ENCODE measurements at places on chromosomes 2 and 18.
A peak's percentile ranks its signal among the peaks of the same experiment; 100 is the strongest.

DNA sequence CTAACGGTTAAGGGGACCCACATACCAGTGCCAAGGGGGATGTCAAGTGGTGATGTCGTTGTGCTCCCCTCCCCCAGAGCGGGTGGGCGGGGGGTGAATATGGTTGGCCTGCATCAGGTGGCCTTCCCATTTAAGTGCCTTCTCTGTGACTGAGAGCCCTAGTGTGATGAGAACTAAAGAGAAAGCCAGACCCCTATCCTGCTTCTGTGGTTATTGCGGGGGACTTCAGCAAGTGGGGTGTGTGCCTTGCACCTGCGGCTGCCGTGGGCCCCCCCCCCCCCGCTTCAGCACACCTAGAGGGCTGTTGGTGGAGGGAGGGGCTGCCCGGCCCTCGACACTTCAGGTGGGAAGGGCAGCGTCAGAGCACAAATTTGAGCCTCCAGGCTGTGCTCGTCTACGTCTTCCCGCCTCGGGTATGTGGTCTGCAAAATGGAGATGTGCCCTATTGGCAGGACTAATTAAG lies 6.1 kb downstream of the CTDSP1 start:
- DNase-seq: peak; percentile 14

DNA sequence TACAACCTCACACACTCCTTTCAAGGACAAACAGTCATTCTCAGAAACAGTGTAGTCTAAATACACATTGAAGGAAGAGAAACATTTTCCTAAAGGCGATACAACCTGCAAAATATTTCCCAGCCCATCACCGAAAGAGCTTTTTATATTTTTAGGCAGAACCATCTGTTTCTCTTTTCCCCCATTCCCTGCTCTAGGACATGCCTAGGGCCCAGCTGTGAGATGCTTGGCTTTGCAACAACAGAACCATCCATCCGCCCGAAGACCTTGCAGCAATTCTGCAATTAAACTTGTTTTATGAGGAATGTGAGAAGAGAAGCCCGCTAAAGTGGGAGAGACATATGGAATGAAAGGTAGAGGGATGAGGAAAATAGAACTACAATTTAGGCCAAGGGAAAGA lies 105.6 kb upstream of the RFX8 start:
- no peak for DNase-seq

DNA sequence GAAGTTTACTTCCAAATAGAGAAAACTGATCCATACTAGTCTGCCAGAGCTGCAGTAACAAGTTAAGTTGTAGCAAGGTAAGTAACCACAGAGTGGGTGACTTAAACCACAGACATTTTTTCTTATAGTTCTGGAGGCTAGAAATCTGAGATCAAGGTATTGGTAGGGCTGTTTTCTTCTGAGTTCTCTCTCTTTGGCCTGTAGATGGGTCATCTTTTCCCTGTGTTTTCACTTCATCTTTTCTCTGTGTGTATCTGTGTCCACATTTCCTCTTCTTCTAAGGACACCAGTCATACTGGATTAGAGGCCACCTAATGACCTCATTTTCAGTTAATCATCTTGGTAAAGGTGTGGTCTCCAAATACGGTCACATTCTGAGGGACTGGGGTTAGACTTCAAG lies 142.9 kb upstream of the MEX3C start:
- DNase-seq: no peak

DNA sequence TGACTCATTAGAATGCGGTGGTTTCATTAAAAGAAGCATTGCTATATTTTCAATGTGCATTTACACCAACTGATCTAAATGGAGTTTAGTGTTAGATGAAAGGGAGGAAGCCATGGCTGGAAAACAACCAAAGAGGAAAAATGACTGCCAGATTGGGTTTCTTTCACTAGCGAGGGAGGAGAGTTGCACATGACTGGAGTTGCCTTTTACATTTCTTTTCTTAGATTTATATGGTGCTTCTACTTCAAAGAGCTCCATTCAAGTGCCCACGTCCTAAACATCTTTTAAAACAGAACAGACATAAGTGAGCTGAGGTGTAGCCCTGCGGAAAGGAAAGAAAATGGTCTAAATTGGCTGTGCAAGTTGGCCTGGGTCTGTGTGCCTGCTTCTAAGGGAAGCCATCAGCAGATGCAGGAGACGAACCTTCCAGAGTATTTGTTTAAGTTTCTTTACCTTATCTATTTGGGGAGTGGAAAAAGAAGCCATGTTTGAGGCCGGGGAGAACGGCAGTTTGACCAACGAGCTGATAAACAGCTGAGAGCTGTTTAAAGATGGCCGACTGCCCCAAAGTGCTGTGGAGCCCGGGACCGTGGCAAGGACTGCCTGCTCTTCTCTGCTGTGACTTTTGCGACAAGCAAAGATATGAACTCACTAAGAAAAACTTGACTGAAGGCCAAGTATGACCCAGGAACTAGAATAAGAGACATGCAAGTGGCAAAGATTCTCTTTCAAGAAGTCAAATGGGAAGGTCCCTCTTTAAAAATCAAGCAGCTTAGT lies 327.0 kb downstream of the ZNF516 start:
- DNase-seq: no peak

DNA sequence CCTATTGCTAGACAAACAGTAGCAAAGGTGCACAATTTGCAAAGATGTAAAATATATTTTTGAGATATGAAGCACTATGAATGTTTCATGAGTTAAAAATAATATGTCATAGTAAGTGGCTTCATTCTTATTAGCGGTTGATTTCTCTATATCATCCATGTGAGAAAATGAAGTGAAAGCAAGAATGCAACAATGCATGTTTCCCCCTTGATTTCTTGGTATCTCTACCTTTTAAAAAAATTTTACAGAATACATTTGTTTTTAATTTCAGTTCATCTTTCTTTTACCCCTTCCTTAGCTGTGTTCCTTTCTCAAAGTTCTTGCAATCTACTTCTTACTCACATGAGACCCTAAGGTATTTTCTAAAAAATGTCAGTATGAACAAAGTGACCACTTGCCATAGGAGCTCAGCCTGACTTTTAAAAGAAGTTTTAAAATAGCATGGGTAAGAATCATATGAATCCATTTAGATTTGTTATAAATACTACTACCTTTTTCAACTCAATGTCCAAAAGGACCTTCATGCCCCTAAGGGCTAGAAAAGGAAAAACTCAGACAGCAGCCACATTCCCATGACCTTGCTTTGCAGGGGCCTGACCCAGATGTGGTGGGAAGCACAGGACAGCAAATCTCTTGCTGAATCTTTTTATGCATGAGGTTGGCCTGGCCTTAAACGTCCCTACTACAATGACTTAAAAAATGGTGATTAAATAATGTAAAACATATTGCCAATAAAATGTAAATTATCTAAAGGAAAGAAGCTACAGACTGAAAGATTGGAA lies 14.8 kb upstream of the SLC38A11 start:
- DNase-seq: no peak

GRCh38 chr2:160407393-160408172 lies 86.0 kb downstream of the RBMS1 start:
- DNase-seq: peak; percentile 61

DNA sequence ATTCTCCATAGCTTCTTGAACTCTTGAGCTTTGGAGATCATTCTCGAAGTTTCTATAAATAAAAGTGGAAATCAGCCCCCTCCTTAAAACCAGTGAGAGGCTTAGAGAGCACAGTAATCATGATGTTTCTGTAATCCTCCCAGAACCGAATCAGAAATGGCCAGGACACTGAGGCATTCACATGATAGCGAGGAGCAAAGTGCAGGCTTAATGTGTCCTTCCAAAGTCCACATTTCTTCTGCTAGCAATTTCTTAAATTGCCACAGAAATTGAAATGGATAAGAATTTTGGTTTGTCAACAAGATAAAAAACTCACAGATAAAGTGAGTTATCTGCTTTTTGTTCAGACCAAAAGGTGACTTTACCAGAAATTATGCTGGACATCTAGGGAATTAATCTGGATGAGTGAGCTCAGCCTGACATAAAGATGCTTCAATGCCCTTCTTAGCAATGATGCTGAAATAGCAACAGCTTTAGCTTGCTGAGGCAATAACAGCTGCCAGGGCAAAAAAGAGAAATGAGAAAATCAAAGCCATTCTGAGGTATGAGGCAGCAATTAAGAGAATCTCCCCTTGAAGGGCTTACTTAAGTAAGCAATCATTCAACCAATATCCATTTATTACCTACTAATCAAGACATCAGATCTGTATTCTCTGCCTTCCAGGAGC lies 82.4 kb upstream of the PHLPP1 start:
- no peak for DNase-seq

DNA sequence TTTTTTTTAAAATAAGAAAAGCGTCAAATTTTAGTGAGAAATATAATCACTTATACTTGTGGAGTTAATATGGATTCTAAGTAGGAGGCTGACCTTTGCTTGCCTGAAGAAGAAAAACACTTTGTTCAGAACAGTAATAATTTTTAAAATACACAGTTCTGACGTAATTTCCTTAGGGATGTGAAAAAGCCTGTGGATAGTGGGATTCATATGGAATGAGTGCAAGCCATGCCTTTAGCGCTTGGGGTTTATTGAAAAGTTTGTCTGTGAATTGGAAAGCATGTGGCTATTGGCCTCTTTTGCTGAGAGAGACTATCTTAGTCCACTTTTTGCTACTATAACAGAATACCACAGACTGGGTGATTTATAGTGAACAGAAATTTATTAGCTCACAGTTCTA lies 151.3 kb downstream of the CCDC85A start:
- no peak for DNase-seq

GRCh38 chr2:69733342-69734034 lies 8.4 kb upstream of the ANXA4 start:
- no peak for DNase-seq

DNA sequence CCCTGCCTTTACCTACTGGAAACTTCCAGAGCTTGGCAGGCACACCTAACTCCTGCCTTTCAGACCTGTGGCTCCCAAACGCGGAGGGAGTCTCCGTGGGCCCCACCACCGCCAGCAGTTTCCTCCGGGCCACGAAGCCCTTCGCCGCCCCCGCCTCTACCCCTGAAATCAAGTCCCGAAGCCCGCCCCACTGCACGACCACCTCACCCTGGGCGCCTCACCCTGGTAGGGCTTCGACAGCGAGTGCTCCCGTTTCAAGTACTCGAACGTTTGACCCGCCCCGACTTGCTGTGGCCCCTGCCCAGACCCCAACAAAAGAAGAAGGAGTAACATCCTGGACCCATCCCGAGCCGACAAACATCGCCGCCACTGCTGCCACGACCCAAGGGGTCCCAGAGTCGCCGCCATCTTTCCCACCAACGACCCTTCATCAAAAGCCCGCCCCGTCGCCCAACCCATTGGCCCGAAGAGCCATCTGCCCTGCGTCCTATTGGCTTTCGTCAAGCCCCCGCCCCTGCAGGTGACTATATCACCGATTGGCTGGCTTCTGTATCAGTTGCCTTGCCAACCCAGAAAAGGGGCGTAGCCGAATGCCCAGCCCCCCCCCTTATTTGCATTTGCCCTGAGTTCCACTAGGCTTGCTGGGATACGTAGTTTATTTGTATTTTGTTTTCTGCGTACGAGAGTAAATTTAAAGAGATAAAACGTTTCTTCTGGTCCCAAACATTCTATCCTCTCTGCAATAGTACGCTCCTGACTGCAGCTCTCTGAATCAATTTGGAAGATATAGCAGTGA lies at the start of gene LMAN2L:
TSS of gene LMAN2L (minus strand) at position 432 of the 796 bp plus-strand sequence. CDS start at position 408, 24 bp downstream.
- peak; percentile 96 for DNase-seq

DNA sequence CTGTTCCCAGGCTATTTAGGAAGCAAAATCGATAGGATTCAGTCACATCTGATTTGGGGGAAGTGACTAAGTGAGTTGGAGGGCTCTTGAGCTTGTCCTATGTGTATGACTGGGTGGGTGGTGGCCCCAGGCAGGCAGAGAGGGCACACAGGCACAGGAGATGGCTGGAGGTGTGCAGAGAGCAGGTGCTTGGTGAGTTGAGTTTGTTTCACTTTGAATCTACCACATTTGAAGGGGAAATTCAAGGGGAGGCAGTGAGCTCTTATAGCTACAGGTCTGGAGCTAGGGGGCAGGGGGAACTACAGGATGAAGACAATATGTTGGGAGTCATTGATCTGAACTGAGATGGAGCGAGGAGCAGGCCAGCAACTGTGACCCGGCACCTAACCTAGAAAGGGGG lies 42.5 kb upstream of the TMEM200C start:
- DNase-seq: no peak

DNA sequence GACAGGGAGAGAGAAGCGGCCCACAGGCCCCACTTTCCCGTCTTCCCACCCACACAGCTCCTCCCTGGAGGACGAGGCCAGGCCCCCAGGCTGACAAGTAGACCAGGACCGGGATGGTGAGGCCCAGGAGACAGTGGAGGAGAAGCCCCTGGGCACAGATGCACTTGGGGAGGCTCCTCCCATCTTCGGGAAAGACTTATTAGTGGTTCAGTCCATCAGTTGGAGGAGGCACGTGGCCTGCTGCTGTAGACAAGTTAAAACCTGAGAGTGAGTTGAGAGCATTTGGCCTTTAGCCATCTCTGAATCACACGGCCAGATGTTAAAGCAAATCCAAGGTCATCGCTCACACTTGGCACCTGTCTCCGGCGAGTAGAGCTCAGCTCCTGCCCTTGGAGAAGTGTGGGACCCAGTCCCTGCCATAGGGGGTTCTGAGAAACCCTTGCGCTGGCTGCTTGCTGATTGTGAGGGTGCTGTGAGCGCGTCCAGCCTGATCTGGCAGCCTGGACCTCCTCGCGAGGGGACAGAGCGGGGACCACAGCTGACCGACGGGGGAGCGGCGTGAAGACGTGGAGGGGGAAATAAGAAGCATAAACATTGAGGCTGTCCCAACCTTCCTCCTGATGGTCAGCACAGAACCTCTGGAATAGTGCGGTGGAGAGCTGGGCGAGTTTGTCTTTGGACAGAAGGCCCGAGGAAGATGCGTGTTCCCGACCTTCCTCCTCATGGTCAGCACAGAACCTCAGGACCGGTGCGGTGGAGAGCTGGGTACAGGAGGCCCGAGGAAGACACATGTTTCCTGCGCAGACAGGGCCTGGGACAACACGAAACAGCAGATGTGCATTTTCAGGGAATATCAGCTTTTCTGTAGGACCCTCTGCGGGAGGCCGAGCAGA lies 24.7 kb upstream of the ALLC start:
- DNase-seq: no peak

GRCh38 chr2:54329482-54330161 lies 73.6 kb upstream of the TSPYL6 start:
- no peak for DNase-seq

Data from stimulated activated CD4-positive, alpha-beta T cell treated with anti-CD3 and anti-CD28 coated beads, Interleukin-4, amount 100 ng/mL, for 1 hour (primary cell).